Stimulated activated CD4-positive, alpha-beta T cell treated with anti-CD3 and anti-CD28 coated beads, Interleukin-15, amount 100 ng/mL, for 1 hour (primary cell): ENCODE measurements at places on chromosomes 2 and 18.

- DNase-seq = no peak
Measured at GRCh38 chr2:160261732-160262131, 61.7 kb upstream of the ITGB6 start.

GRCh38 chr2:1606046-1606400 lies 138.3 kb downstream of the PXDN start:
- no peak for DNase-seq

DNA sequence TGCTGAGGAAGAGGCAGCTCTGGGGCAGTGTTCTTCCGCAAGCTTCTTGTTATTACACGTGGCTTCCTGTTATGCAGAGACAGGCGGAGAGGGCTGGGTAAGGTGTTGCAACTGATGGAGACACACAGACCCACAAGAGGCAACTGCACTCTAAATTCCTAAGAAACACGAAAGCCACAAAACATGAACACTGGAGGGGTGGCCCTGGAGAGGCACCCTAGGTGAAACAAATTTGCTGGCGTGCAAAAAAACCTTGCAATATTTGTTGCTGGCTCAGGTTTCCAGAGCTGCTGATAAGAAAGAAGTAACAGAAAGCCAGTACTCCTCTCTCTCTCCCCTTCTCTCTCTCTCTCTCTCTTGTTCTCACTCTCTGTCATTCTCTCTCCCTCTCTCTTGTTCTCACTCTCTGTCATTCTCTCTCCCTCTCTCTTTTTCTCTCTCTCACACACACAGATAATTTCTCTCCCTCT lies 31.8 kb downstream of the ARHGAP25 start:
- DNase-seq = peak; percentile 35

- no peak for DNase-seq
Measured at GRCh38 chr2:234448506-234449184, 48.2 kb downstream of the ARL4C start.

DNA sequence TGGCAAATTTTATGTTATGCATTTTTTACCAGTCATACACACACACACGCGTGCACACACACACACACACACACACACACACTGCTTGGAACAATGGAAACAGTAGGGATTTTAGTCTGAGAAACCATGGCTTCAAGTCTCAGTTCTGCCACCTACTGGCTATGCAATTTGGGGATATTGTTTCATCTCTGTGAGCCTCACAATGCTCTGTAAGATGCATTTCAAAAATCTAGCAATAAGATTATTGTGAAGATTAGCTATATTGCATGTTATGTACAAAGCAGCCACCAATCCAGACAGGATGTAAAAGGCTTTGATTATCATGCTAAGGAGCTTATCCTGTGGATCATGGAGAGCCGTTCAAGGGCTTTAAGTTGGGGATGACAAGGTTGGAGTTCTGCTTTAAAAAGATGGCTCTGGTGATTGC lies 401.4 kb downstream of the NBAS start:
- no peak for DNase-seq

- DNase-seq = no peak
Measured at GRCh38 chr2:128292599-128293425, 25.9 kb downstream of the HS6ST1 start.
